ENCODE measurements at places on chromosomes 1 and 21.

GRCh38 chr1:203794764-203795440, 521 bp upstream of the ZBED6 start:
- DNase-seq = no peak

- DNase-seq = no peak
Observed at GRCh38 chr1:35932158-35932636, 1.3 kb downstream of the AGO3 start.

- no peak for DNase-seq
Observed at GRCh38 chr1:61215676-61216289, 133.4 kb downstream of the NFIA start.

DNA sequence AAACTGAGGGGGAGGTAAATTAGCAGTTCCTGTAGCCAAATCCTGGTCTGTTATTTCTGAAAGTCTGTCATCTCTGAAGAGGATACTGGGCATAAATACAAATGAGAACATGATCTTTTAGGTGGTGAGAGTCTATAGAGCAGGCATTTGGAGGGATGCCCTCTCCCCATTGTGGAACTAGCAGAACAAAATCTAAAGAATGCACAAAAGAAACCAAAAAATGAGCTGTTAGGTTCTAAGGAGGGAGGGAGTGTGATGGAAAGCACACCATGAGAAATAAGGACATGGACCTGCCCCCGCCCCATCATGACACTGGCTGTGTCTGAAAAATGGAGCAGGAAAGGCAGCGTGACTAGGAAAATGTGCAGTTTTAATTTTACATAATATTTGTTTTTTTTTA, 262.0 kb downstream of the KIF26B start:
- DNase-seq = no peak

DNA sequence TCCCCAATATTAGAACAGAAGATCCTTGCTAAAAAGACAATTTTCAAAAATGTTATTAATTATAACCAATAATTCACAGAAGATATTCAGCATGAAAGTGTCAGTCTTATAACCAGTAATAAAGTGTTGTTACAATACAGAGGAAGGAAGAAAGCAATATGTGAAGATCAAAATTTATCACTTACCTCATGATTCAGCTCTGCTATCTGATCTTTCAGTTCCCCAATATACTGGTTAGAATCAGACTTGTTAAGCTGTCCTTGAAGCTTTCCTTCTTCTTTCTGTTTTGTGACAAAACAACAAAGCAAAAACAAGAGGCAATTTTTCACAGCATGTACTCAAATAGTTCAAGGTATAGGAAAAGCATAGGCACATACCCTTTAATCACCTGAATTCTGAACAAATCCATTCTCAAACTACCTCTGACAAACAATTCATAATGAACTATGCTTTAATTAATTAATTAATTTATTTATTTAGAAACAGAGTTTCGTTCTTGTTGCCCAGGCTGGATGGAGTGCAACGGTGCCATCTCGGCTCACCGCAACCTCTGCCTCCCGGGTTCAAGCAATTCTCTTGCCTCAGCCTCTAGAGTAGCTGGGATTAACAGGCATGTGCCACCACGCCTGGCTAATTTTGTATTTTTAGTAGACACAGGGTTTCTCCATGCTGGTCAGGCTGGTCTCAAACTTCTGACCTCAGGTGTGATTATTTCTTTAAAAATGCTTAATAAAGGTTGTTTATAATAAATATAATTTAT, 76.9 kb upstream of the GFI1 start:
- DNase-seq = no peak

DNA sequence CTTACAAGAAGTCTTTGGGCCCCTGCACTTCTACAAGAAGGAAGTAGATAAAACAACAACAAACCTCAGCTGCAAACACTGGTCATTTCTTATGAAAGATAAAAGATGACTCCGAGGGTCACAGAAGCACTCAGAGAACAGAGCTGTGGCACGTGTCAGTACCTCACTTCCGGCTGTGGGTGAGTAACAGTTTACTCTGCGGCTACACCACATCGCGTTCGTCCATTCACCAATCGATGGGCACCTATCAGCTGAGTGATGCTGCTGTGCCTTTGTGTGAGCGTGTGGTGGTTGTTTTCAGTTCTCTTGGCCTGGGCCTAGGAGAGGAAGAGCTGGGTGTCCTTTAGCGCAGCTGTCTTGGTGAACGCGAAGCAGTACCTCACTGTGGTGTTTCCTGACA, 49.9 kb downstream of the COL6A1 start:
- no peak for DNase-seq

DNA sequence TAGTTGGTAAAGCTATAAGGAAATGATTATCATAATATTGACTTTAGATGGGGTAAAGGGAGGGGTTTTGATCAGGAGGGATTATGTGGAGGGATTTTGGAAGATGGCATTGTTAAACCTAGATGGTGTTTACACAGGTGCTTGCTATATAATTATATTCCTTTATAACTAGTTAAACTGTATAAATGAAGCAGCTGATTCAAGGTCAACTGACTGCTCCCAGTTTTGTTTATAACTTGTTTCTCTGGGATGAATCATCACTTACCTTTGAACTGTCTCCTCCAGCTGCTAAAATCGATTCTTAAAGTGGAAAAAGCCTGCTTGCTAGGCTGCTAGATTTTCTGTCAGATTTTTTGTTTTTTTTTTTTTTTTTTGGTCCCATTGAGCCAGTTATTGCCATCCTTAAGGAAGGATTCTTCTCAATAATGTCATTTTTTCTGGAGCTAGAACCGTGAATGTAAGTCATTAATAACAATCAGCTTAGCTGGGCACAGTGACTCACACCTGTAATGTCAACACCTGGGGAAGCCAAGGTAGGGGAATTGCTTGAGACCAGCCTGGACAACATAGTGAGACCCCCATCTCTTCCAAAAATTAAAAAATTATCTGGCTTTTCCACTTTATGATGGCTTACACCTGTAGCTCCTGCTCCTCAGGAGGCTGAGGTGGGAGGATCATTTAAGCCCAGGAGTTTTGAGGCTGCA, 153.2 kb downstream of the PIK3R3 start:
- no peak for DNase-seq

DNA sequence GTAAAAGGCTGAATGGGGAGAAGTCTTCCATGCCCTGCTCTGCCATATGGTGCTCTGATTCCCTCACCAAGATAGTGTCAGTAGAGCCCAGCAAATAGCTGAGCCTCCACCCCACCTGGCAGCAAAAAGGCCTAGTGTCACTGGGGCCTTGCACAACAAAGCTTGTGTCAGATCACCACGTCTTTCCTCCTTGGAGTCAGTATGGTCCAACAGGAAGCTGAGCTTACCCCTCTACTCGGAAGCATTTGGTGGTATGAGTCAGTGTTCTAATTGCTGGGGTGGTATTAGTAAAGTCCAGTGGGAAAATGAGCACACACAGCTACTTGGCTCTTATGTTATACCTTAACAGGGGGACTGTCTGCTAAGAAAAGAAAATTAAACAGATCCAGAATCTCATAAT, 18.7 kb upstream of the RRP15 start:
- no peak for DNase-seq

GRCh38 chr21:15276243-15276642, 211.4 kb upstream of the NRIP1 start:
- DNase-seq = no peak

DNA sequence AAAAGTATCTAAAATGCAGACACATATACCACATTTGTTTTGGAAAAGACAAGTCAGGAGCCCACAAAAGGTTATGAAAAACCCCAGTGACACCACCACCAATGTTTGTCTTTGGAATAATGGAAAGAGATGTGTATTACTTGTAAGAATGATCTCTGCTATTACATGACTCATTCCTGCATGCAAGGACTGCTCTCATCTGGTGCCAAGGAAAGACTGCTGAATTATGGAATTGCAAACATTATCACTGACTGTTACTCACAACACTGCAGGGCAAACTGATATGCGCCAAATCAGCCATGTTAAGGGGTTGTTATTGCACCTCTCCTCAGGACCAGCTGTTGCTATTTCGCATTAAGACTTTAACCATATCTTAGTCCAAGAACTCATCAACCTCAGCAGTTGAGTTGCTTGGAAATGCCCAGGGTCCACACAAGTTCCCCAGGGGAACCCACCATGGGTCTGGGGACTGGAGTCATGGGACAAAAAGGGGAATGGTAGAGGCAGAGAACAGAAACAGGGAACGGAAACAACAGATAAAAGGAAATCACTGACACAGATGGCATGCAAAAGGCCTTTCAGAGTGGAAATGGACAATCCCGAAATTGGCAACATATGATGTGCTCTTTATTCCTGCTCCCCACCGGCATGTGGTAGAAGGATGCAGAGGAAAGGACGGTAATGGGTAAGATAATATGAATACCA, 34.4 kb downstream of the CAPZB start:
- no peak for DNase-seq

DNA sequence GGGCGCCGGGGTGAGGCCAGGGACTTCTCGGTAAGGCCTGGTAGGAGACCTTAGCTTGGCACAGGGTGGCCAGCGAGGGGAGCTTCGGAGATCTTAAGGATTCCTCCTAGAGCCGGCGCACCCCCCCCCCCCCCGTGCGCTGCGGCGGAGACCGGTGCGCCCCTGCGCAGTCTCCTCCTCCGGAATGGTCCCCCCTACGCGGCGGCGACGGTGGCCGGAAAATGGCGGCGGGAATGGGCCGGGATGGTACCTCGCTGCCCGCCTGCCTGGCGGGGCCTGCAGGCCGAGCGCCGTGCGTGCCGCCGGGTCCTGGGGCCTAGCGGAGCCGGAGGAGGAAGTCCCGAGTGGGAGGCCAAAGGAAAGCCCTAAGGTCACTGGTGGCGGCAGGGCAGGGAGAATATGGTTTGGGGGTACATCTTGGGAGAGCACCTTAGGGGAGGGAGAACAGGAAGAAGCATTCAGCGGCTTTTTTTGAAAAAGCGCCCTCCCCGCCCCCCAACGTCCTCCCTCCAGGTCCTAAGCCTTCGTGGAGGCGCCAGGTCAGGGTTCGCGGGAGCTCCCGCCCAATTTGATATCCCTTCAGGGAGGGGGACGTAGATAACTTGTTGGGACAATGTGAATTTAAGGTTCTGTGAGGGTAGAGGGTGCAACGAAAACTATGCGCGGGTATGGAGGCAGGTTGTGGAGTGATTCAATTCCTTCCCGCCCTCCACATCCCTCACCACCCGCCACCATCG, 429 bp downstream of the SRRM1 start:
- peak; percentile 94 for DNase-seq

DNA sequence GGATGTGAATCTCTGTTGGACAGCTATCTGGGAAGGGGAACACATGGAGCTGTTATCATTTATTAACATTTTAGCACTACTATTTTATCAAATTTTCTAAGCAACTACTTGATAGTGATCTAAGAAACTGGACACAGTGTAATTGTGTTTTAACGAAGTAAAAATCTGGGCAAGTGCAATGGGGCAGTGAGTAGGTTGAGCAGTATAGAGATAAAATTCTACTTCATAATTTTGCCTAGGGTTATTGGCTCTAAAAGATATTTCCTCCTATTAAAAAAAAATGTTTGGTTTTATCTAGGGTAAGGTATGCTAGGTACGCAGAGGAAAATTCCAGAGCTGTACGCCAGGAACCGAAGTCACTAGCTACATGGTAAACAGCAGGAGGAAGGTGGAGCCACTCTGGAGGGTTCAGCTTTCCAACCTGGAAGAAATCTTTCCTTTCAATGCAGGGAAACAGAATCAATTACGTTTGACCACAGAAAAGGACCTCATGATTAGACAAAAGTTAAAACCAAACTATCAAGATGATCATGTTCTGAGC, 43.3 kb downstream of the BCAR3 start:
- no peak for DNase-seq

DNA sequence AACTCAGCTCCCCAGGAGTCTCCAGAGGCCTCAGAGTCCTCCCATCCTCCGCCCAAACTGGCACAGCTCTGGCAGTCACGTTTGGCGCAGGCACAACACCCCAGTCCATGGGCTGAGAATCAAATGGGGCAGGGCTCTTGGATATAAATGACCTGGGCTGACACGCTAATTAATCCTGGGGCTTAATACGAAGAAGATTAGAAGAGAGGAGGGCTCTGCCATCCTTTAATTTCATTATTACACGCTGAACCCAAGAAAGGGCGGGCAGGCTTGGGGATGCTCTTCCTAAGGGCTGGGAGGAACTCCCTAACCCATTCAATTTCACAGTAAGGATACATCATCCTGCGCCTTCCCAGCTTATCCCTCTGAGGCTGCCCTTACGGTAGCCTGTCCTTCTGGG, 2.4 kb downstream of the GRIK3 start:
- DNase-seq = no peak

DNA sequence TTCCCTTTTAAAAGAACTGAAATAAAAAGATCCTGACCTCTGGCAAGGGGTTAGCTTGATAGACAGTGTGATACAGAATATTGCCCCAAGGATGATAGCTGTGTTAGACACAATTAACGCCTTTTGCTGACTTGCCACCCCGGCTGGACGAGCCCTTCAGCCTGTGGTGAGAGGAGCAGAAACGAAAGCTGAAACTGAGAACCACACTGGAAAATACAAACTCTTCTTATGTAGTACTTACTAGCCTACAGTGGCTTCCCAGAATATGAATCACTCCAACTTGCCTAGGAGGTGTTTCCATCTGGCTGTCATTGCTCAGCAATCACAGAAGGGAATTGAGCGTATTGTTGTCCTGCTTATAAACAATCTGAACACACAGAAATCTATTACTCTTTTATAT, 22.9 kb downstream of the SAMSN1 start:
- DNase-seq = peak; percentile 76

DNA sequence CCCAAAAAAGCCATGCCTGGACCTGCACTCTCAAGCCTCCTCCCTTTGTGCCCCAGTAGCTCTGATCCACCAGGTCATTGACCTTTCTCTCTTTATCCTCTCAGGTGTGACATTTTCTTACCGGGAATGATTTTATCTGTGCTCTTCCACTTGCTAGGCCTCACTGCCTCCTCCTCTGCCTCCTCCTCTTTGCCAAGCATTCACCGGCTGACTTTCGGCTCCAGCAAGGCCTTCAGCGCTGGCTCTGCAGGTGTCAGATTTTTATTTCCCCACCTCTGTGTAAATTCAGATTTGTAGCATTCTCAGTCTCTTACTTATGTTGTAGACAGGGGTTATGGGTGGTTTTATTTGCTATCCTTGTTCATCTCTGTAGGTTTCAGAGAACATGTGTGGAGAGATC, 91.5 kb downstream of the ST6GALNAC5 start:
- DNase-seq = no peak

GRCh38 chr21:25838809-25839208, 104.0 kb downstream of the GABPA start:
- DNase-seq = no peak

DNA sequence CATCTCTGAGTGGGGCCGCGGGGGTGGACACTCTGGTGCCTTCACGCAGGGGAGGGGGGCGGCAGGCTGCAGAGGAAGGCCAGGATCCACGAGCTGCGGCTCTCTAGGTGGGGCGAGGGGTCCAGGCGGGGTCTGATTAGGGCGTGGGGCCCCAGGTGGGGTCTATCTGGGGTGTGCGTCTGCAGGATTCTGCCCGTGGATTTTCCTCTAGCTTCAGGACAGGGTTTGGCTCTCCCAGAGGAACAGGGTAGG, 6.3 kb downstream of the JMJD4 start:
- DNase-seq = no peak
